ENCODE measurements at places on chromosomes 7 and 10.

- DNase-seq, result no peak
Measured at GRCh38 chr7:112238852-112239610, 32.5 kb downstream of the ZNF277 start.

DNA sequence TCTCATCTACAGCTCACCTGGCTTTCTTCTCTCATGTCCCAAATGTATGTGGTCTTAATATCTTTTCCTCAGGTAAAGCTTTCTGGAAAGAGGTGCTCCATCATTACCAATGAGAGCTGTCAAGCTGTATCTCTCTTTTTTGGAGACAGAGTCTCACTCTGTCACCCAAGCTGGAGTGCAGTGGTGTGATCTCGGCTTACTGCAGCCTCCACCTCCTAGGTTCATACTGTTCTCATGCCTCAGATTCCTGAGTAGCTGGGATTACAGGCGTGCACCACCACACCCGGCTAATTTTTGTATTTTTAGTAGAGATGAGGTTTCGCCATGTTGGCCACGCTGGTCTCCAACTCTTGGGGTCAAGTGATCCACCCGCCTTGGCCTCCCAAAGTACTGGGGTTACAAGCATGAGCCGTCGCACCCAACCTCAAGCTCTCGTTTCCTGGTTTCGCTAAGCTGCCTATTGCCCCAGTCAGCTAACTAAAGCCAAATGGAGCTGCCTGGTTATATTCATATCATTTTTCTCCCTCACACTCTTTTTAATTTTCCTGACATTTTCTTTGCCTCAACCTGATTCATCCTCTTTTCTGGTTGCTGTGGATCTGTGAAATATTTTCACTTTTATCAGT lies 60.5 kb downstream of the SUFU start:
- no peak for DNase-seq

GRCh38 chr10:30510184-30510931 lies 76.4 kb downstream of the MAP3K8 start:
- no peak for DNase-seq

DNA sequence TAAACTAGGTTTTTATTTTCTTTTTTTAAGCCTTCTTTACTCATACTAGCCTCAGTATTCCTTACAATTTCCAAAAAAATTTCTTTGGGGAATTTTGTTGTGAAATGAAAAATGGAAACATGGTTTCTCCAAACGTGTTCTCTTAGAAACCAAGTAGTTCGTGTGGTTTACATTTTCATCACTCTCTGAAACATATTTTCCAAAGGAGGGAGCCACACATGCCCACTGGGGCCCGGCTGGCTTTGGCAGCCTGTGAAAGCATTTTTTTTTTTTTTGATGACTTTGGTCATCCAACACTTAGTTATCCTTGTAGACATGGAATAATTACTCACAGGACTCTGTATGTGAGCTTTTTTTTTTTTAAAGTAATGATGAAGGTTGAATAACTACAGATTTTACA lies 169.6 kb downstream of the C7orf25 start:
- no peak for DNase-seq

DNA sequence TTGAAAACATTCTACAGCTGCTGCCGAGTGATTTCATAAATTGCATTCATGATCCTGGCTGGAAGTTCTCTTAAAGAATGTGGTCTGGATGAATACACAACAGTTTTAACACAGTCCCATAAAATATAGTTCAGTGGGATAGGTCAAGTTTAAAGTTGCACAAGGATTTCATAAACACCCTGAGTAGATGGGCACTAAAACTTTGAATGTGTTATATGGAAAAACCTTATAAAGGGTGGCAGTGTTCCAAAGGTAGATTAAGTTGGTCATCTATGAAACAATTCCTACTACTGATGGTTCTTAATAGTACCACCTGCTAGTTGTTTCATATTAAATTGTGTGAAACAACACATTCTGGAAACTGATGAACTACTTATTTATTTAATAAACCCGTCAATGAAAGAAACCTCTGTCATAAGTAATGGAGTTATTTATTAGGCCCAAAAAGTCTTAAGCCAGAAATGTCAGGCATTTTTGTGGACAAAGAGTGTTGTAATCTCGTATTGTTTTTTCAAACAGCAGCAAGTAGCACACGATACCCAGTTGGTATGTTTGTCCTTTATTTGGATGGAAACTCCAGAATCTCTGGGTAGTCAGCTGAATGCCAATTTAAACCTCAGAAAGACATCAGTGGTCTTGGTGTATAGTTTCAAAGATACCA lies 14.3 kb upstream of the RPA3 start:
- no peak for DNase-seq

Measured in effector memory CD4-positive, alpha-beta T cell (primary cell).